ENCODE measurements at places on chromosomes 1 and 21. TPM values are rescaled to one million over a fixed set of nuclear protein-coding genes. Genes with fewer than 3 reads are reported as not detected.
A peak's percentile ranks its signal among the peaks of the same experiment; 100 is the strongest.

- H3K4me1 ChIP-seq = no peaks in the 10 kb centered on the region
- H3K36me3 ChIP-seq = no peaks in the 10 kb centered on the region
- H3K27me3 ChIP-seq = no peaks in the 10 kb centered on the region
- DNase-seq = no peak
Measured at GRCh38 chr21:45089964-45090363, 15.6 kb downstream of the ADARB1 start.

GRCh38 chr1:30887485-30888315, 20.9 kb downstream of the SDC3 start:
- no peaks in the 10 kb centered on the region for H3K27me3 ChIP-seq
- peak overlapping the region; percentile 93 for H3K27ac ChIP-seq
- no peaks in the 10 kb centered on the region for H3K36me3 ChIP-seq
- H3K4me3 ChIP-seq = no peak overlapping the region
- DNase-seq = no peak

DNA sequence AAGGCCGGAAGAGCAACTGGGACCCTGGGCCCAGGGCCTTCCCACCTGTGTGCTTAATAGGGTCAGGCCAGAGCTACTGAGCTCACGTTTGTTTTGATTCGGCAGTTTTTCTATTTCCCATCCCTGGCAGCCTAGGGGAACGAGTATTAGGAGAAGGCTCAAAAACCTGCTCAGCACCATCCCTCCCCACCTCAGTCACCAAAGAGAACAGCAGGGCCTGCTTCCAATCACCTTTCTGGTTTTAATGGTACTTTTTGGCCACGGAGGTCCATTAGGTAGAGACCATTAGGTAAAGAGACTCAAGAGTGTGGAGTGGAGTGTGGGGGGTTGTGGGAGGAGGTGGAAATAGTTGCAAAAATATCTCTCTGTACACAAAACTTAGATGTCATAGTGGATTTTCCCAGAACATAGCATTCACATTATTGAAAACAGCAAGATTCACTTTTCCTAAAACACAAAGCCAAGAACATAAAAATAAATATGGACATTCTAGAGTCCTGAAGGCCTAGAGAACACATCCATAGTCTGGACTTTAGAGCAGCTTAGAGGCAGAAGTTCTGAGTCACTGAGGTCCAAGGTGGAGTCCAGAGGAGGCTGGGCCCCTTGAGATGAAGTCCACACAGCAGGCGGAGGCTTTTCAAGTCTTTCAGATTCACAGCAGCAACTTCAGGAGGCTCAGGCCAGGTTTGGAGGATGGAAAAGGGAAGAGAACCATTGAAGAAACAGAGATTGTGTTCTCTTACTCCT, 19.5 kb downstream of the NUAK2 start:
- no peak overlapping the region for H3K4me3 ChIP-seq
- no peaks in the 10 kb centered on the region for H3K36me3 ChIP-seq
- DNase-seq = no peak
- no peaks in the 10 kb centered on the region for H3K27me3 ChIP-seq
- H3K4me1 ChIP-seq = no peaks in the 10 kb centered on the region

Gene IFNLR1
- total RNA-seq = under 0.01 TPM

GRCh38 chr1:199135901-199136300, 497.1 kb downstream of the PTPRC start:
- H3K36me3 ChIP-seq = no peaks in the 10 kb centered on the region

DNA sequence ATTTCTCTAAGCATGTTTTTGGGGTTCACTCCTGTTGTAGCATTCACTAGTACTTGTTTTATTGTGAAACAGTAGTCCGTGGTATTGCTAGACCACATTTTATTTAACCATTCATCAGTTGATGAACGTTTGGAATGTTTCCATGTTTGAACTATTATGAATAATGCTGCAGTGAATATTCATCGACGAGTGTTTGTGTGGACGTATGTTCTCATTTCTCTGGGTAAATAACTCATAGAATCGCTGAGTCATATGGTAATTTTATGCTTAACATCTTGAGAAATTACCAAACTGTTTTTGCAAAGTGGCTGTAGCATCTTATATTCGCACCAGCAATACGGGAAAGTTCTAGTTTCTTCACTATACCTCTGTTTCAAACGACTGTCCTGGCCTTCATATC, 28.0 kb upstream of the KAZN start:
- H3K4me1 ChIP-seq = no peaks in the 10 kb centered on the region
- H3K36me3 ChIP-seq = no peaks in the 10 kb centered on the region
- no peaks in the 10 kb centered on the region for H3K27me3 ChIP-seq
- no peak for DNase-seq
- no peak overlapping the region for H3K27ac ChIP-seq

Gene C1orf53
- 2.6 TPM for total RNA-seq

- H3K4me3 ChIP-seq = no peak overlapping the region
- no peaks in the 10 kb centered on the region for H3K36me3 ChIP-seq
- no peaks in the 10 kb centered on the region for H3K4me1 ChIP-seq
- no peak overlapping the region for H3K27ac ChIP-seq
- no peaks in the 10 kb centered on the region for H3K27me3 ChIP-seq
Measured at GRCh38 chr1:29218223-29218622, 12.5 kb downstream of the MECR start.

Gene CERS2
- total RNA-seq = 128 TPM

Measured in breast epithelium (tissue), 4 donors.